ENCODE measurements at places on chromosomes 6 and 20. TPM values are rescaled to one million over a fixed set of nuclear protein-coding genes. Genes with fewer than 3 reads are reported as not detected.

DNA sequence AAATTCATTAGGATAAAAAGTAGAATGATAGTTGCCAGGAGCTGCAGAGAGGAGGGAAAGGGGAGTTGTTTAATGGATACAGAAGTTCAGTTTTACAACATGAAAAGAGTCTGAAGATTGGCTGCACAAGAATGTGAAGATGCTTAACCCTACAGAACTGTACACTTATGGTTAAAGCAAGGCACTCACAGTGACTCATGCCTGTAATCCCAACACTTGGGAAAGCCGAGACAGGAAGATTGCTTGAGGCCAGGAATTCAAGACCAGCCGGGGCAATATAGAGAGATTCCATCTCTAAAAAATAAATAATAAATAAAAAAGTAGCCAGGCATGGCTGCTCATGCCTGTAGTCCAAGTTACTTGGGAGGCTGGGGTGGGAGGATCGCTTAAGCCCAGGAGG, 174.0 kb downstream of the TASP1 start:
- no peaks in the 10 kb centered on the region for H3K27me3 ChIP-seq
- peaks cover 11% of the 10 kb centered on the region for H3K4me1 ChIP-seq
- DNase-seq = no peak

DNA sequence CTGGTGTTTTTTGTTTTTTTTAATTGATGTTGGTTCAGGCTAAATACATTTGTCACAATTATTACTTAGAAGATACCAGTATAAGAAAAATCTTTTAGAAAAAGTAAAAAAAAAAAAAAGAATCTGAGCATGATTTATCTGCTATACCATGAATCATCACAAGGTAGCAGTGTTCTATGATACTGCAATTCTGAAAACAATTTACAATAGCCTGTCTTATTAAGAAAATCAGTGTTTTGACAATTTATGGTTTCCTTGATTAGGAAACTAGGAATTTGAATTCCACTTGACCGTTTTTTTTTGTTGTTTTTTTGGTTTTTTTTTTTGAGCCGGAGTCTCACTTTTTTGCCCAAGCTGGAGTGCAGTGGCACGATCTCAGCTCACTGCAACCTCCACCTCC, 9.3 kb upstream of the MAK start:
- no peak overlapping the region for H3K4me3 ChIP-seq
- peaks cover 12% of the 10 kb centered on the region for H3K4me1 ChIP-seq
- peaks cover 7% of the 10 kb centered on the region for H3K27me3 ChIP-seq
- H3K27ac ChIP-seq = no peak overlapping the region
- no peak for DNase-seq

GRCh38 chr20:54622333-54623295, 147.2 kb downstream of the DOK5 start:
- H3K36me3 ChIP-seq = no peaks in the 10 kb centered on the region
- no peak overlapping the region for H3K4me3 ChIP-seq
- no peaks in the 10 kb centered on the region for H3K27me3 ChIP-seq
- no peak overlapping the region for H3K27ac ChIP-seq
- no peak for DNase-seq
- peaks cover 29% of the 10 kb centered on the region for H3K4me1 ChIP-seq

DNA sequence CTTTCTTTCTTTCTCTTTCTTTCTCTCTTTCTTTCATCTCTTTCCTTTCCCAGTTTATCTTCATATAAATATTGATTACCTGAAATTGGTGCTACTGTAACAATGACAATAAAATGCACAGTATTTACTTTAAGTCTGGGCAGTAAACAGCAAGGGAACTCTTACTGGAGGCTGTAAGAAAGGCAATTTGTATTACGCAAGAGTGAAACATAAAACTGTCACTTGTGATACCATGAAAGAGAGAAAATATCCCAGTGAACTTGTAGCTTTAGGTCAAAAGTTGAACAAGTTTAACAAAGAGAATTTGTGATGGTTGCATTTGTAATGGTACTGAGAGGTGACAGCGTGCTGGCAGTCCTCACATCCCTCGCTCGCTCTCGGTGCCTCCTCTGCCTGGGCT, 80.0 kb downstream of the EYS start:
- H3K36me3 ChIP-seq = no peaks in the 10 kb centered on the region
- H3K27me3 ChIP-seq = no peaks in the 10 kb centered on the region
- no peak overlapping the region for H3K4me3 ChIP-seq
- H3K4me1 ChIP-seq = no peaks in the 10 kb centered on the region

GRCh38 chr6:49515485-49516146, 15.9 kb downstream of the GLYATL3 start:
- H3K27ac ChIP-seq = no peak overlapping the region
- peaks cover 5% of the 10 kb centered on the region for H3K4me1 ChIP-seq
- H3K36me3 ChIP-seq = no peaks in the 10 kb centered on the region
- H3K27me3 ChIP-seq = peaks cover 7% of the 10 kb centered on the region

GRCh38 chr6:38233161-38233791, 406.5 kb downstream of the BTBD9 start:
- no peaks in the 10 kb centered on the region for H3K27me3 ChIP-seq
- no peak overlapping the region for H3K4me3 ChIP-seq
- DNase-seq = no peak
- no peaks in the 10 kb centered on the region for H3K4me1 ChIP-seq

DNA sequence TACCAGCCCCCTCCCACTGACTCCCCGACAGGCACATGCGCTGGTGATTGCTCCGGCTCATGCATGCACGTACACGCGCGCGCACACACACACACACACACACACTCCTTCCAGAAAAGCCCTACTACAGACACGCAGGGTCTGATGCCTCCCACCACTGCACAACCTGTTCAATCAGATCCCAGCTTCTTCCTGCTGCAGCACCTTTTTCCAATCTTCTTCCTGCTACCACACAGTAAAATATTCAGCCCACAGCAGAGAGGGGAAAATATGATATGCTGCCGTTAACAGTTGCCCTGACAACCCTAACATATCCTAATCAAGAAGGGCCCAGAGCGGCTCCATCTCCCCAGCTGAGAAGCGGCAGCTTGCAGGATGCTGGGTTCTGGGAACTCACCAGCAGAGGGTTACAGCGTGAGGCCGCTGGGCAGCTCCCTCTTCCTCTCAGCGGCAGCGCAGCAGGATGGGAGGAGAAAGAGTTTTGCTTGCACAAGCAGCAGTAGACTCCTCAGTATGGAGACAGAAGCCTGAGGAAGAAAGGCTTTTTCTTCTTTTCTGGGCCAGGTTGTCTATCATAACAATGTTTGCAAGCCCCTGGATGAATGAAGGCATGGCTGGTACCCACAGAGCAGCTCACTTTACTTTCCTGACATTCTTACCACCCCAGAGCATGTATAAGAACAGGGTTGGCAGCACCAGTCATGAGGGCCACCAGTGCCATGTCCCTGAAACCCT, 23.9 kb downstream of the MAP7 start:
- no peak overlapping the region for H3K4me3 ChIP-seq
- peaks cover 20% of the 10 kb centered on the region for H3K27me3 ChIP-seq
- no peak overlapping the region for H3K27ac ChIP-seq
- H3K4me1 ChIP-seq = peaks cover 6% of the 10 kb centered on the region
- DNase-seq = no peak

DNA sequence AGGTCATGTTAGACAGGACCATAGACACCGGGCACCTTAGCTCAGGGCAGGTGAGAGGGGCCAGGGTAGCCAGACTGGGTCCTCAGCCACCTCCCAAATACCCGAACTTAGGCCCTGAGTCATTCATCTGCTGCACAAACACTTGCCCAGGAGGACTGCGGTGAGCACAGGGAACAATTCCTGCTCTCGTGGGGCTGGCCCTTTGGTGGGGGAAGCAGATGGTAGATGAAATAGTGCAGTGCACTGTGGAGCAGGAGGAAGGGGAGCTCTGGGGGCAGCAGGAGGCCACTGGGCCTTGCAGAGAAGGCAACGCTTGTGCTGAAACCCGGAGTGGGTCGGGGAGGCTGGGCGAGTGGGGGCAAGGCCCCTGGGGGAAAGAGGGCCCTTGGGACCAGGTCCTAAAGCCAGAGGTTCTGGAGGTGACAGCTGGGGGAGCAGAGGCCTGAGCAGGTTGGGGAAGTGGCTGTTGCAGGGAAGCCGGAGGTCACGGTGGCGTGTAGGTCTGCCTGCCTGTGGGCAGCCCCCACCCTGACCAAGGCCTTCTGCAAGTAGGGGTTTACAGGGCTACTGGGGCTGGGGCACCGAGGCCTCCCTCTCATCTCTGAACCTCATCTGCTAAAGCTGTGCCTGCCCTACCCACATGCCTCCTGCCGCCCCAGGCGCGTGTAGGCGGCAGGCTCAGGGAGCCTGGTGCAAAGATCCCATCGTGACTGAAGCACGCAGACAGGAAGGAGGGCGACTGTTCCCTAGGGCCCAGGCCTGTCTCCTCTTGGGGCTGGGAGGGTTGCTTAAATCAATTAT, 4.7 kb upstream of the NPBWR2 start:
- no peak overlapping the region for H3K4me3 ChIP-seq
- no peak for DNase-seq
- no peak overlapping the region for H3K27ac ChIP-seq
- no peaks in the 10 kb centered on the region for H3K36me3 ChIP-seq
- H3K27me3 ChIP-seq = peaks cover 9% of the 10 kb centered on the region

- no peak overlapping the region for H3K27ac ChIP-seq
- no peaks in the 10 kb centered on the region for H3K36me3 ChIP-seq
- H3K4me1 ChIP-seq = peaks cover 8% of the 10 kb centered on the region
- H3K27me3 ChIP-seq = peaks cover 16% of the 10 kb centered on the region
Measured at GRCh38 chr6:79813143-79813850, 134.1 kb downstream of the ELOVL4 start.

GRCh38 chr20:59825944-59826759, 107.3 kb downstream of the SYCP2 start:
- H3K27ac ChIP-seq = peak overlapping the region; percentile 15
- no peak overlapping the region for H3K4me3 ChIP-seq
- H3K4me1 ChIP-seq = peaks cover 5% of the 10 kb centered on the region
- no peak for DNase-seq
- H3K27me3 ChIP-seq = peaks cover 38% of the 10 kb centered on the region

DNA sequence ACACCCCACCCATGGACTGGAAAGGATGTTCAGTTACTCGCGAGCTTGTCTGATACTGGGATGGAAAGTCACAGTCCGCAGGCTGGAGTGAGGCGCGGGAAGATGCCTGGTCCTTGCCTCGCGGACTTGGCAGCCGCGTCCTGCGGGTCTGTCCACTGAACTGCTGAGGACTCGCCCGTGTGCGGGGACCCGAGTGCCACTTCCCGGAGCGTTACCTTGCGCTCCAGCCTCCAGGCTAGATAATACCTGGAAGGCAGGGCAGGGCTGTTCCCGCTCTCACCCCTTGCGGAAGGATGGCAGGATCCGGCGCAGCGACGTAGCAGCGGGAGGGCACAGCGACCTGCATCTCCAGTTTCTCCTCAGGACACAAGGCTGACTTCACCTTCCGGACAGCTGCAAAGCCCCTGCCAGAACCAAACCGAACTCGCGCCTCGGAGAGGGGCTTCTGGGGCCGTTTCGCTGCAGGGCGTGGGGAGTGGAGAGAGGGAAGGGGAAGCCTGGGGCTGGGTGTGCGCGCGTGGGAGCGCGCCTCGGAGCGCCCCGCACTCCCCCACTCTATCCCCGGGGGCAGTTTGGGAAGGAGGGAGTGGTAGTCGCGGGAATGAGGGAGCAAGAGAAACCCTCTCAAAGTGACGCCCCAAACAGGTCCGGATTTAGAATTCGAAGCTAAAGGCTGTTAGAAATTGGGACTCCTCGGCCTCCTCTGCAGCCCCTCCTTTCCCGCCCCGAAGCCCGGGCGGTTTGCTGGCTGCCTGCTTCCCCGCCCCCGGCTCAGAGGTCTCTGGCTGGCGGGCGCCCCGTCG, at the start of gene KCNQ5:
KCNQ5 (plus strand) TSS at position 774 of the 803 bp plus-strand sequence.
- DNase-seq = peak; percentile 92
- H3K27me3 ChIP-seq = no peaks in the 10 kb centered on the region
- H3K4me1 ChIP-seq = peaks cover 41% of the 10 kb centered on the region
- H3K4me3 ChIP-seq = peak within 1 kb of the TSS; percentile 92
- H3K36me3 ChIP-seq = peaks cover 1% of the 10 kb centered on the region

DNA sequence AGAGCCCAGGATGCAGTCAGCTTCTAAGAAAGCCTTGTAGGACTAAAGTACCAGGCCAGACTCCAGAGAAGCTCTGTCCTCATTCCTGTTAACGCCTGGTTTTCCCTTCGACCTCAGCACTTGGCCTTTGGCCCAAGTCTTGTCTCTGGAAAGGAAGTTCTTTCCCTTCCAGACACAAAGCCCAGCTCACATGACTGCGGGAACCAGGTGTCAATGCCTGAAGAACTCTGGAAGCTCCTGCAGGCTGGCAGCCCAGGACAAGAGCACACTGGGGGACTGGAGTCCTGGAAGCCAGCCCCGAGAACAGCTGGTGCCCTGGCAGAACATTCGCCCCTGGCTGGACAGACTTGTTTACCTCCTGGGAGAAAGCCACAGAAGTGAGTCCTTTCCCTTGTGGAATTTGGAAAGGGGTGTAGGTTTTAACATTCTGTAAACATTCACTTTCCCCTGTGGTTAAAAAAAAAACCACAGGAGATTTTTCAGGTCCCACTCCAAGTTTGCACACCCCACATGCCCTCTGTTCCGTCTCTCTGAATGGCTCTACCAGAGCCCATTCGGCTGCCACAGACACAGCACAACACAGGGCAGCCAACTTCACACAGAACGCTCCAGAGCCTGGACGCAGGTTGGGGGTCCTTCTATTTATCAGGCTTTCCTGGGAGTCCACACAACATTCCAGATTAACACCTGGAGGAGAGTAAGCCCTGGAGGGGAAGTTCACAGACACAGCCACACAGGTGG, 18.1 kb downstream of the ACSS1 start:
- H3K4me1 ChIP-seq = peaks cover 43% of the 10 kb centered on the region
- H3K27ac ChIP-seq = peak overlapping the region; percentile 69
- peak; percentile 85 for DNase-seq
- no peaks in the 10 kb centered on the region for H3K36me3 ChIP-seq
- H3K4me3 ChIP-seq = no peak overlapping the region
- no peaks in the 10 kb centered on the region for H3K27me3 ChIP-seq

DNA sequence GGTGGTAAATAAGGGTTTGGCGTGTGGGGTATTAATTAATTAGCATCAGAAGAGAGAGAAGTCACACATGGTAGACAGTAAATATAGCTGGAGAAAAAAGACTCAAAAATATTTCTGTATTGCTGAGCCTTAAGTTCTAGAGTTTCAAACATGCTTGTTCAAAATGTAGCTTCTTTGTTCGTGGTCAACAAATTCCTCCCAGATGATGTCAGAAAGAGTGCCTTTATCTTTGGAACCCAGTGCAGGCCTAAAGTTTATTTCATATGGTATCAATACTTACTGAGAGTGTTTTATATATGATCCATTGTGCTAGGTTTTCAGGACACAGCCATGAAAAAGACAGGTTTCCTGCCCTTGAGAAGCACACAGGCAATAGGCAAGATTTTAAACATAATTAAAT, 18.3 kb downstream of the MARCKS start:
- DNase-seq = no peak
- no peak overlapping the region for H3K4me3 ChIP-seq
- no peaks in the 10 kb centered on the region for H3K36me3 ChIP-seq
- H3K27ac ChIP-seq = peak overlapping the region; percentile 46

Gene PRSS16
- total RNA-seq = 1.1 TPM

Gene ELOVL2
- 18.1 TPM for total RNA-seq

Gene HLA-DOB
- total RNA-seq = 0.56 TPM

Gene PTCRA
- total RNA-seq = not detected

Gene PAX1
- total RNA-seq = not detected

Gene SMIM26
- total RNA-seq = 37.9 TPM

Gene RALY
- total RNA-seq = 169 TPM

Gene TNF
- total RNA-seq = not detected
